ENCODE measurements at places on chromosomes 3 and 15.

DNA sequence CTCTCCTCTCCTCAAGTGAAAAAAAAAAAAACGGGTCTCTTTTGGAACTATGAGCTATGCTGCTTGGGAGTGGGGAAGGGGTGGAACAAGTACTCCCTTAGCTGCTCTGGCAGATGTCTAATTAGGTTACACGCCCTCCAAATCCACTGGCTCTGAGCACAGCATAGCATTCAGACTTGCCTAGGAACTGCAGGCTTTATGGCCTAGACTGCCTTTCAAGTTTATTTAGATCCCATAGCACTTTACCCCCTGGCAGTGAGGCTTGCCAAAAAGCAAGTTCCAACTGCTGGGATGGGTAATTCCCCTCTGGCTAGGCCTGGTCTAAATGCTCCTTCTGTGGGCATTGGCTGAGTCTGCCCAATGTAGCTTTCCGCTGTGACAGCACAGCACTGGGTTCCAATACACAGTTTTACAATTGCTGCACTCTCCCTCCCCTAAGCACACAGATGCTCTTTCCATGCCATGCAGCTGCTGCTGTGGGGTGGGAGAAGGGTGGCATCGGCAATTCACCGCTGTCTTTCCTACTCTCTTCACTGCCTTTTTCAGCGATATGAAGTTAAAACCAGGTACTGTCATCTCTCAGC lies 152.8 kb downstream of the KCNAB1 start:
- DNase-seq = no peak

DNA sequence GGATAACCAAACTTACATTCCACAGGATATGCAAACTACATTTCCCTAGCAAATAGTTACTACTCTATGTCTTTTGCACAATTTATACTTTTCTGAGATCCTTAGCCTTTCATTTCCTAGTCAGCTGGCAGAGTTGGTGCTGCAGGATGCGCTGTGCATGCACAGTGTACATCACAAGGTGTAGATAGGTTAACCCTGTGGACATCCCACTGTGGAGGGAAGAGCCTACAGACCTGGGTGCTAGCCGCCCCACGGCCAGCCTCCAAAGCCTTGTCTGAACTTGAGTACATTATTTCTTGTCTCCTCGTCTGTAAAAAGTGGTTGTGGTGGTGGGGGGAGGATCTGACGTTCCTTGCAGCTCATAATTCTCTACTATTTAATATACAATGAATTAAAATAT lies 3.5 kb downstream of the TNFSF10 start:
- DNase-seq = no peak

GRCh38 chr3:35276568-35276967 lies 362.8 kb upstream of the ARPP21 start:
- DNase-seq = no peak

- no peak for DNase-seq
Measured at GRCh38 chr3:136567599-136568188, 184.5 kb downstream of the STAG1 start.

DNA sequence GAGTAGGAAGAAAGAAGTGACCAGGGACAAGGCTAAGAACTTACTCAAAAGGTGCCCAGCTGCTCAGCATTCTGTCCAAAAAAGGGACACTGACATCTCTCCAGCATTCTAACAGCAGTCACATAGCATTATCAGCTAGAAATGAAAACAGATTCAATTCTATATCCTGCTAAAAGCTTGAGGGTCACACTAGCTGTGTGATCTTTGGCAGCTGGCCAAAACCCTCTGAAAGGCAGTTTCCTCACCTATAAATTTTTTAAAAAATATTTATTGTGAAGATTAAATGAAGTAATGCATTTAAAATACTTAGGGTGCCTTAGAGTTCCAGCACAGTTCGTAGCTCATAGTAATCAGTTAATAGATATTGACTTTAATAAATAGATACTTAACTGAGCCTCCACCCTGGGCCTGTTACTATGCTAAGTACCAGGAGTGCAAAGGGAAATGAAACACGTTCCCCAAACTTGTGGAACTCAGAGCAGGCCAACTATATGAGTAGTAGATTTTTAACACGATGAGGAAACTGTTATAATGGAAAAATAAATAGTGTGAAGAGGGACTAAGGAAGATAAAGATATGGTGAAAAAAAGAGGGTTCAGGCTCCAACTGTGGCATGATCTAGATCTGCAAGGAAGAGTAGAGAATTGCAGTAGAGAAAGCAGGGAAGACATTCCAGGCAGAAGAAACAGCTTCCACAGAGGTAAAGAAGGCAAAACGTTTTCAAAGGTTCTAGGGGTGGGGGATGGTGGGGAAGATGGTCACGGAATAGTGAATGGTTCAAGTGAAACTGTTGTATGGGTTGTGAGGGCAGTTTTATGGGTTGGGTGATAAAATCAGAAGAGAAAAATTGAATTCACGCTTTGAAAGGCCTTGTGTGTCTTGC lies 11.4 kb downstream of the CD86 start:
- DNase-seq = peak; percentile 68

- DNase-seq = no peak
Measured at GRCh38 chr3:42256135-42256819, 9.7 kb downstream of the CCK start.

GRCh38 chr3:153182501-153183293 lies 20.7 kb downstream of the RAP2B start:
- DNase-seq = no peak

GRCh38 chr3:81395739-81396513 lies 365.5 kb downstream of the GBE1 start:
- peak; percentile 10 for DNase-seq

- no peak for DNase-seq
Measured at GRCh38 chr3:86951322-86951721, 39.6 kb downstream of the VGLL3 start.

DNA sequence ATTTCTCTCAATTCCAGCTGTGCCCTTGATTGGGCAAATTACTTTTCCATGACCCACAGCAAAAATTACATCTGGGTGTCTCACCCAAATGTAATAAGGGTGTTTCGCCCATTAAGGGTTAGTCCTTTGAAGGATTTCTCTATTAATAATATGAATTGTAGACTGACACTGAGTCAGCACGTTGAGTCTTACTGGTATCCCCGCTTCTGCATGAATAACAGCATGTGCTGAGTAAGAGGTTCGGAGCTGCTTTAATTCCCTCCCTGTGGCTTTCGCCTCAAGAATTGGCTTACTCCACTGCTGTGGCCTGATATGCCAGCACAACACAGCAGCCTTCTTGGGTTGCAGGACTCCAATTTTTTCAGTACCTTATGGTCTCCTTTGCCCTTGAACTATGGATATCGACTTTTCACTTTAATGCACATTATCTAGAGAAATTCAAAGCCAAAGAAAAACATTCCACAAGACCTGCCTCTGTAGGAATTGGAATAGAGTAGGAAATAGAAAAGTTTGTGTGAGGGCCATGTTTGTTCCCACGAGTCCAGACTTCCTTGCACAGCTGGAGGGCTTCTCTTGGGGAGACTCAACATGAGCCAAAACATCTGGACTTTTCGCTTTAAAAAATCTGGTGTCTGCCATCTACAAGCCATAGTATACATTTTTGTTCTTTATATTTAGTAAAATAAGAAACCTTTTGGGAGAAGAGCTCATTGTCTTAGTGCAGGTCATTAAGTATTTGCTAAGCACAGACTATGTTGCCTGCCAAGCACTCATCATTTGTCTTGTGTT lies 20.7 kb upstream of the ERC2 start:
- no peak for DNase-seq

- no peak for DNase-seq
Measured at GRCh38 chr3:32551087-32551486, 19.6 kb downstream of the DYNC1LI1 start.

- DNase-seq = no peak
Measured at GRCh38 chr3:158994386-158994785, 192.5 kb downstream of the MFSD1 start.

- DNase-seq = peak; percentile 64
Measured at GRCh38 chr3:142844339-142844977, 44.4 kb downstream of the PCOLCE2 start.

DNA sequence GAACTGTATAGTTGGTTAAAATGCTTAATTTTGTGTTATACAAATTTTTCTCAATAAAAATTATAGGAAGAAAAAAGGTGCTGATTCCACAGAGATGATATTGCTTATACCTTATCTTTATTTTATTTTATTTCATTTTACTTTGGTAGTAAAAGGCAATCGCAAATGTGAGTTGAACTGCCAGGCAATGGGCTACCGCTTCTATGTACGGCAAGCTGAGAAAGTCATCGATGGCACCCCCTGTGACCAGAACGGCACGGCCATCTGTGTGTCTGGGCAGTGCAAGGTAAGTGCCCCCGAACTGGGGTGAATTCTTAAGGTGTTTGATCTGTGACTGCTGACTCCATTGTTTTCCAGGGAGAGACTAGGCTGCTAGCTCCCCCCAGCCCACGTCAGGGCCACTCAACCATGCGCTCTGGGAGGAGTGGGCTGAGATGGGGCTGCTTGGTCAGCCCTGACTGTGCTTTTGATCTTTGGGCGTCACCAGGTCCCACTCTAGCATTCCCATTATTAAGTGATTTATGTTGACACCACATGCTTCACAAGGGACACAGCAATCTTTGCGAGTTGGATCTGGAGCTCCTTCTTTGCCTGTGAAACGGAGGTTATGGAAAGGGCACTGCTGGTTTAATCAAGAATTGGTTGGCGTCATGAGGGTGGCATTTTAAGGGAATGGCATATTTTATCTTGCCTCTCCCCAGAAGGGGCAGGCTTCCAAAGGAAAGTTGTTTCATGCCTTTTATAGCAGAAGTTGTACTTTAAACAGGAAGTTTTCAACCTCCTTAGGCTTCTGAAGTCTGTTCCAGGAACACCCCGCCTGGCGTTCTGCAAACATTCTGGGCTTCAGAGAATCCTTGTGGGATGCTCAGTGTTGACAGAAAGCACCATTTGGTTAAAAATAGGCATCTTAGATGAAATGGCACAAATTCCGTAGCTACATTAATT lies 296.5 kb downstream of the THSD4 start:
- peak; percentile 9 for DNase-seq

DNA sequence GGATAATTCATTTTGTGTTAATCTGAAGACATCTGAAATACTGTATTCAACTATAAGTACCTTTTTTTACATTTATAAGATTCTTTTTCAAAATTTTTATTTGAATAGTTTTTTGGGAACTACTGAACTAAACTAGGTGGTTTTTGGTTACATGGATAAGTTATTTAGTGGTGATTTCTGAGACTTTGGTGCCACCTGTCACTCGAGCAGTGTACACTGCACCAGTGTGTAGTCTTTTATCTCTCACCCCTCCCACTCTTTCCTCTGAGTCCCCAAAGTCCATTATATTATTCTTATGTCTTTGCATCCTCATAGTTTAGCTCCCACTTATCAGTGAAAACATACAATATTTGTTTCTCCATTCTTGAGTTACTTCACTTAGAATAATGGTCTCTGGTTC lies 57.6 kb downstream of the CD86 start:
- peak; percentile 30 for DNase-seq

DNA sequence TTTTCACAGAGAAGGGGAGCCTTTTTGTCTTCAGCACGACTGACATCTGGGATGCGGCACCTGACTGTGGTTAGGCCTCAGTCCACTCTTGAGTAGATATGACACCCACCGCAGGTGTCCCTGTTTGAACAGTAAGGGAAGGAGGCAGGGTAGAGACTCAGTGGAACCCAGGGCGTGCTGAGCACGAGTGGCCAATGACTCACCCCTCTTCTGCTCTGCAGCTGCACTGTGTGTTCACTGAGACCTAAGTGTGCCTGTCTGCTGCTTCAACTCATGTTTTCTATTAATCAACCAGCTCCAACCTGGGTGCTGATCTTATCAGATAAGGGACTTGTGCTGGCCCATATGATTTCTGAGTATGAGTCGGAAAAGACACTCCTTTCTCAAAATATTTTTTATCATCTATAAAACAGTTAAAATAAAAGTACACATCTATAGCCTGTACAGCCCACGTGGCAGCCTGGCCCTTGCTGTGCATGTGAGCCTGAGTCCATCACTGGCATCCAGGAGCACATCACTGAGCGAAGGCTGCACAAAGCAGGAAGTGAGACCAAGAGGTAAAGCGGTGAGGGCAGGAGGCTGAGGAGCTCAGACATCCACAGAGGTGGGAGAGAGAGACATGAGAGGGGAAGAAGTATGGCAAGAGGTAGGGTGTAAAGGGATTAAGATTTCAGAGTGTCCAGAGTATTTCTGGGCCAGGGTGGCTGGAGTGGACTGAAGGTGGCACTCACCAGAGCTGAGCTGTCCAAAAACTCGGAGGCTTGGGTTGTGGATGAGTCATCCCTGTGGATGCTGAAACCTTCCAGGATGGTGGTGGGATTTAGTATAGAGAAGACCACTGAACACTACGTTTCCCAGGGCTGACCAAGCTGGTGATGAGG lies 49.2 kb downstream of the SLC41A3 start:
- peak; percentile 7 for DNase-seq

DNA sequence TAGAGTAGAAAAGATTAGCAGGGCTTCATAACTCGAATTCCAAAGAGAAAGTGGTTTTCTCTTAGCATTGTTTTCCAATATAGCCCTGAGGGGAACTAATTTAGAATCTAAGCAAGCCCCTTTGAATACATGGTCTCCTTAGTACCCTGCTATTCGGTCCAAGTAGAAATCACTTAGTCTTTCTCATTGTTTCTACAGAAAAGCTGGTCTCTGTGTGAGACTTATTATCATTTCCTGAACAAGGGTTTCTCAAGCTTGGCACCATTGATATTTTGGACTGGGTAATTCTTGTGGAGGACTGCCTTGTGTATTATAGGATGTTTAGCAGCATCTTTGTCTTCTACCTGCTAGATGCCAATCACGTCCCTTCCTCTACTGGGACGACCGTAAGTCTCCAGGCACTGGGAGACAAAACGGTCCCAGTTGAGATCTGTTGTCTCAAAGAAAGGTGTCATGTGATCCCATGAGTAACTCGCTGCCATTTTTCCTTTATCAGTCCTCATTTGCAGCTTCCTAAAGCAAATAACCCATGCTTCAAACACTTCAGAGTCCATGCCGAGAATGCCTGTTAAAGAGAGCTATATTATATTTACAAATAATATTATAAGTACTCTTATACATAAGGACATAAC lies 230.7 kb upstream of the SLCO3A1 start:
- DNase-seq = no peak

GRCh38 chr3:68089572-68090011 lies 435.2 kb upstream of the SUCLG2 start:
- DNase-seq = no peak

Measured in hematopoietic multipotent progenitor cell treated with erythropoietin and hydrocortisone succinate and interleukin-3 and kit ligand, for 4 days (in vitro differentiated cells).